ENCODE measurements at places on chromosomes 11 and 22. TPM values are rescaled to one million over a fixed set of nuclear protein-coding genes. Genes with fewer than 3 reads are reported as not detected.

Gene NTM
- total RNA-seq = 25.9 TPM

Gene BTBD18
- total RNA-seq = not detected

Gene MUC6
- total RNA-seq = not detected

Gene BRSK2
- total RNA-seq = 0.11 TPM

Gene SPON1
- 3.7 TPM for total RNA-seq

Gene GRM5
- total RNA-seq = not detected

Gene GGT5
- total RNA-seq = 0.38 TPM

Gene GAS2
- total RNA-seq = 0.51 TPM

Gene SLC17A6
- not detected for total RNA-seq

Gene ENTHD1
- not detected for total RNA-seq

Gene NPAS4
- total RNA-seq = not detected

Gene PHF5A
- 41.9 TPM for total RNA-seq

Gene FOLR1
- not detected for total RNA-seq

Gene SCGB1C1
- not detected for total RNA-seq

Gene KDM4E
- not detected for total RNA-seq

Gene MS4A6A
- not detected for total RNA-seq

Gene HIPK3
- 82.9 TPM for total RNA-seq

Gene OR5AP2
- total RNA-seq = not detected

Gene OSM
- not detected for total RNA-seq

DNA sequence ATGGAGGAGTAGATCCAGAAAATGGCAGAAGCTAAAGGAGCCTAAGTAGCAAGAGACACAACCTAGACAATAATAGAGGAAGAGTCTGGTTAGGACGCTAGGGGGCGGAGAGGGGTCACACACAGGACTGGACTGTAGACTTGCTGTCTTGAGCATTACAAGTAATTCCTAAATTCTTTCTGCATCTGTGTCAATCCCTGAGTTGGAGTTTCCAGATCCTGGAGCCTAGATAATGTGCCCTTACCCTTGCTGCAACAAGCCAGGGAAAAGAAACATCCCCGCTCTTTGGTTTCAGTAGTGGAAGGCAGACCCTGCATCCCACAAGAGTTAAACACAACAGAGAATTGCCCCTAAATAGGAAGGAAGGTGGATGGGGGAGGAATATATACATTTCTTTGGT, 14.9 kb upstream of the CCDC73 start:
- no peaks in the 10 kb centered on the region for H3K27me3 ChIP-seq
- peak; percentile 79 for DNase-seq
- H3K27ac ChIP-seq = no peak overlapping the region
- no peak overlapping the region for H3K4me3 ChIP-seq
- H3K4me1 ChIP-seq = no peaks in the 10 kb centered on the region

GRCh38 chr11:45093761-45094455, 52.5 kb upstream of the PRDM11 start:
- H3K27me3 ChIP-seq = peaks cover 21% of the 10 kb centered on the region
- DNase-seq = no peak
- H3K36me3 ChIP-seq = no peaks in the 10 kb centered on the region

- H3K4me1 ChIP-seq = peaks cover 34% of the 10 kb centered on the region
- H3K4me3 ChIP-seq = no peak overlapping the region
- H3K36me3 ChIP-seq = no peaks in the 10 kb centered on the region
Observed at GRCh38 chr11:27420217-27420616, 52.4 kb downstream of the LGR4 start.

GRCh38 chr11:69066122-69067112, 17.7 kb downstream of the TPCN2 start:
- no peaks in the 10 kb centered on the region for H3K36me3 ChIP-seq
- no peaks in the 10 kb centered on the region for H3K4me1 ChIP-seq
- no peak overlapping the region for H3K4me3 ChIP-seq
- no peak for DNase-seq
- H3K27me3 ChIP-seq = no peaks in the 10 kb centered on the region

DNA sequence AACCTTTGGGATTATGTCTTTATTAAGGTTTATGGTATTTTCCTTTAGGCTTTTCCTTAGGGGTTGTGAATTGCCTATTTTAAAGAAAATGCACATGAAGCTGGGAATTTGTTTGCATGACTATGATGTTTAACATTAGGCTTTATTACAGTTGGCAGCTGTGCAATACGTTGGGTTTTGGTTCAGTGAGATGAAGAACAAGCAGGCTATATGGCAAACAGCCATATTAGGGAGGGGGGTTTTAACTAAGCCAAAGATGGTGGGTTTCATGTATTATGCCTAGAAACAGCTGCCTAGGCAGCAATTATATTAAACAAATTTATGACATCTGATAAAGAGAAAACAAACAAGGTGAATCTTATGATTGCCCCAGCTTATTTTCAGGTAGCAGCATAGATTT, 880.8 kb downstream of the FAM181B start:
- H3K36me3 ChIP-seq = no peaks in the 10 kb centered on the region
- H3K27me3 ChIP-seq = no peaks in the 10 kb centered on the region
- H3K27ac ChIP-seq = no peak overlapping the region
- no peaks in the 10 kb centered on the region for H3K4me1 ChIP-seq
- DNase-seq = no peak
- no peak overlapping the region for H3K4me3 ChIP-seq

GRCh38 chr22:36470162-36470993, 11.1 kb downstream of the TXN2 start:
- peaks cover under 1% of the 10 kb centered on the region for H3K36me3 ChIP-seq
- peaks cover 46% of the 10 kb centered on the region for H3K4me1 ChIP-seq
- H3K4me3 ChIP-seq = no peak overlapping the region
- H3K27me3 ChIP-seq = no peaks in the 10 kb centered on the region
- peak overlapping the region; percentile 82 for H3K27ac ChIP-seq

GRCh38 chr11:32178692-32179091, 87.8 kb downstream of the RCN1 start:
- no peak overlapping the region for H3K4me3 ChIP-seq
- H3K27ac ChIP-seq = no peak overlapping the region
- no peaks in the 10 kb centered on the region for H3K36me3 ChIP-seq
- H3K4me1 ChIP-seq = no peaks in the 10 kb centered on the region
- H3K27me3 ChIP-seq = peaks cover 51% of the 10 kb centered on the region

DNA sequence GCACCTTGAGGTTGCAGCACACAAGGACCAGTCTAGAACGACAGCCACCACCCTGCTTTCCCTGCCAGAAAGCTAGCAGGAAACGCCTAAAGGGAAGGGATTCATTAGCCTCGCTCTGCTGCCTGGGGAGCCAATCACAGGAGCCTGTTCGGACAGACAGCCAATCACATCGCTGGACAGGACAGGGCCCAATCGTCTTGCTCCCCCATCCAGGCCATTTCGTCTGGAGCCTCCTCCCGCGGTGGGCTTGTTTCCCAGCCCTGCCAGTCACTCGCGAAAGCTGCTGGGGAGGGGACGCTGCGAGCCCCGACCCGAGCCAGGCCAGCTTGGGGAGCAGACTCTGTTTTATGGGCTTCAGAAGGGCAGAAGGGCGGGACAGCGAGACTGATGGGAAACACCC, 79.8 kb upstream of the NCAM1 start:
- DNase-seq = peak; percentile 42
- no peaks in the 10 kb centered on the region for H3K27me3 ChIP-seq
- no peak overlapping the region for H3K27ac ChIP-seq
- no peaks in the 10 kb centered on the region for H3K4me1 ChIP-seq
- H3K36me3 ChIP-seq = no peaks in the 10 kb centered on the region

DNA sequence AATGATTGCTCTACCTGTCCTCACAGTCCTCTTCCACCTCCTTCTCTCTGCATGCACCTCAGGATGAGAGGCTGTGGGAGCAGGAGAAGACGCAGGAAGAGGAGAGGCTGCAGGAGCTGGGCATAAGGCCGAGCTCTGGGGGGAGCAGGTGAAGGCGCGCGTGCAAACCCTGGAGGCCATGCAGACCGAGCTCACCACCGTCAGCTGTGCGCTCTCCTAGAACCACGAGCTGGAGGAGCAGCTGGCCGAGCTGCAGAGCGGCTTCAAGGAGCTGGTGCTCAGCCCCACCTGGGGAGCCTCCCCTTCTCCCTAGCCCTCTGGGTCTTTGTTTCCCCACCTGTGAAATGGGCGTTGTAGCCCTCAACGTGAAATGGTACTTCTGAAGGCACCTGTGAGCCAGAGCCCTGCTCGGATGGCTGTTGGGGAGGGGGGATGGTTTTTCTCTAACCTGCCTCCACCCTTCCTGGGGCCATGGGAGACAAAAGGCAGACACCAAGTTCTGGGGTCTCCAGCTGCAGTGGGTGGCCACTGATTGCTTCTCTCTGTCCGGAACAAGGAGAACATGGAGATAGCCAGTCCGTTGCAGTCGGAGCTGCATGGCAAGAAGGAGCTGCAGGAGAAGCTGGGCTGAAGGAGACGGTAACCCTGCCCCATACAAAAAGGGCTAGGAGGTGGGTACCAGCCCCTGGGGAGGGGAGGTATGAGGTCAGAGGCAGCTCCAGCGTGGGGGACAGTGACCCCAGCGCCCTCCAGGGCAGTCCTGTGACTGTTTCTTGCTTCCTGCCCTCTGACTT, 65.2 kb upstream of the A4GALT start:
- H3K4me3 ChIP-seq = no peak overlapping the region
- peaks cover 4% of the 10 kb centered on the region for H3K4me1 ChIP-seq
- no peak overlapping the region for H3K27ac ChIP-seq
- no peak for DNase-seq

DNA sequence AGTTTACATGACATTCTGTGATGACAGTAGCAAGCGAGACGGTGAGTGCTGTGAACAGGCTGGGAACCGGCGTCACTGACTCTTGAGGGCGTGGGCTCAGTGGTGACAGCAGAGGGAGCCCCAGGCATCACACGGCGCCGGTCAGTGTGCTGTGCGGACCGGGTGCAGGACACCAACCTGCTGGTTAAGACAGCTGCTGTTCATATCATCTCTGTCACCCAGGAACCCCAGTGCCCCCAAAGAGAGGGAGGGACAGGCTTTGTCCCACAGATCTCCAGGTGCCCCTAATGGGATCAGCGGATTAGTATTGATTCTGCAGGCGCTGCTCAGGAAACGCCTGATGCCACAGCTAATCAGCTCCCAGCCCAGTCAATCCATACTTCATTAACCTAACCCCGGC, 18.4 kb downstream of the B3GAT1 start:
- no peaks in the 10 kb centered on the region for H3K27me3 ChIP-seq
- no peak overlapping the region for H3K4me3 ChIP-seq
- no peaks in the 10 kb centered on the region for H3K4me1 ChIP-seq
- DNase-seq = no peak
- H3K27ac ChIP-seq = no peak overlapping the region
- no peaks in the 10 kb centered on the region for H3K36me3 ChIP-seq

DNA sequence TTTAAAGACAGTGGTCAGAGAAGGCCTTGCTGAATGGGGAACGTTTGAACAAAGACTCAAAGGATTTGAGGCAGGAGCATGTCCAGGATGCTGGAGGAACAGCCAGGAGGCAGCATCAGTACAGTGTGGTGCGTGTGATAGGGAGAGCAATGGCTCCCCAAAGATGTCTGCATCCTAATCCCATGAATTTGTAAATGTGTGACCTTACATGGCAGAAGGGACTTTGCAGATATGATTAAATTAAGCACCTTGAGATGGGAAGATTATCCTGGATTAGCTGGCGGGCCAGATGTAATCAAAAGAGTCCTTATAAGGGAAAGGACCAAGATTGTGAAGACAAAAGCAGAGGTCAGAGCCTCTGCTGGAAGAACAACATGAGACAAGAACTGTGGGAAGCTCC, 24.6 kb upstream of the FAT3 start:
- H3K27ac ChIP-seq = no peak overlapping the region
- no peak for DNase-seq
- no peak overlapping the region for H3K4me3 ChIP-seq
- H3K4me1 ChIP-seq = no peaks in the 10 kb centered on the region
- H3K27me3 ChIP-seq = no peaks in the 10 kb centered on the region
- no peaks in the 10 kb centered on the region for H3K36me3 ChIP-seq

- H3K27ac ChIP-seq = no peak overlapping the region
- DNase-seq = no peak
- no peak overlapping the region for H3K4me3 ChIP-seq
- H3K4me1 ChIP-seq = no peaks in the 10 kb centered on the region
- H3K36me3 ChIP-seq = no peaks in the 10 kb centered on the region
Observed at GRCh38 chr11:116602637-116602942, 170.2 kb downstream of the BUD13 start.

GRCh38 chr11:77789731-77790476, 30.6 kb downstream of the RSF1 start:
- H3K36me3 ChIP-seq = no peaks in the 10 kb centered on the region
- no peaks in the 10 kb centered on the region for H3K4me1 ChIP-seq
- DNase-seq = no peak
- no peaks in the 10 kb centered on the region for H3K27me3 ChIP-seq
- no peak overlapping the region for H3K27ac ChIP-seq
- no peak overlapping the region for H3K4me3 ChIP-seq

- H3K4me1 ChIP-seq = no peaks in the 10 kb centered on the region
- H3K27ac ChIP-seq = no peak overlapping the region
- no peak for DNase-seq
- no peaks in the 10 kb centered on the region for H3K36me3 ChIP-seq
- H3K27me3 ChIP-seq = no peaks in the 10 kb centered on the region
- H3K4me3 ChIP-seq = no peak overlapping the region
Observed at GRCh38 chr11:21883354-21883753, 309.5 kb upstream of the ANO5 start.

DNA sequence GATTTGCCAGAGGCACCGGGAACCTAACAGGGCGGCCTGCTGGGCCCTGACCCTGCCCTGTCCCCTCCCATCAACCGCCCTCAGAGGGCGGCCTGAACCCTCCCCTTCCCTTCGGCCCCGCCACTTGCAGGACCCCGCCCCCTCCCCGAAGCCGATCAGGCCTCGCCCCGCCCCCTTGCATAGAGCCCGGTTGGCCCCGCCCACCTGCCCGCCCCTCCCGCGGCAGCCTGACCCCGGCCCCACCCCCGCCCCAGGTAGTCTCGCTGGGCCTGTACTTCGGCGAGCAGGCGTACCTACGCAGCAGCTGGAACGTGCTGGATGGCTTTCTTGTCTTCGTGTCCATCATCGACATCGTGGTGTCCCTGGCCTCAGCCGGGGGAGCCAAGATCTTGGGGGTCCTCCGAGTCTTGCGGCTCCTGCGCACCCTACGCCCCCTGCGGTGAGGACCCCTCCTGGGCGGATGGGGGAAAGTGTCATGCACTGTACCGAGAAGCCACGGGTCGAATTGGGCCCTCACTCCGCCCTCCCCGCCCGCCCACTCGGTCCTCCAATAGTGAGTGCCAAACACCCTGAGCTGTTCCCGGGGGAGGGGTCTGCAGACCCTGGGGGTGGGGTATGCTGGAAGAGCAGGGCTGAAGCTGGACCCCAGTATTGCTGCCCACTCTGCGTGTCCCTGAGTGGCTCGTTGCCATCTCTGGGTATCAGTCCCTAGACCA, 94.1 kb downstream of the CACNA1I start:
- no peak for DNase-seq
- H3K27me3 ChIP-seq = peaks cover 37% of the 10 kb centered on the region
- H3K4me1 ChIP-seq = no peaks in the 10 kb centered on the region
- H3K4me3 ChIP-seq = no peak overlapping the region

GRCh38 chr22:48760481-48761390, 1066.9 kb downstream of the BRD1 start:
- no peaks in the 10 kb centered on the region for H3K36me3 ChIP-seq
- DNase-seq = no peak
- no peaks in the 10 kb centered on the region for H3K27me3 ChIP-seq
- H3K27ac ChIP-seq = no peak overlapping the region

- H3K4me1 ChIP-seq = no peaks in the 10 kb centered on the region
- no peaks in the 10 kb centered on the region for H3K36me3 ChIP-seq
- H3K27me3 ChIP-seq = no peaks in the 10 kb centered on the region
- no peak overlapping the region for H3K4me3 ChIP-seq
Observed at GRCh38 chr11:75394085-75394840, 5.1 kb upstream of the RPS3 start.
